Liver (tissue), 10 donors: ENCODE measurements at places on chromosomes 5 and 9. TPM values are rescaled to one million over a fixed set of nuclear protein-coding genes. Genes with fewer than 3 reads are reported as not detected.

SLIT3 gene
- polyA plus RNA-seq: 1.2 TPM

RPL37 gene
- polyA plus RNA-seq: 479 TPM

CA9 gene
- 0.93 TPM for polyA plus RNA-seq

SLC25A2 gene
- not detected for polyA plus RNA-seq

DNA sequence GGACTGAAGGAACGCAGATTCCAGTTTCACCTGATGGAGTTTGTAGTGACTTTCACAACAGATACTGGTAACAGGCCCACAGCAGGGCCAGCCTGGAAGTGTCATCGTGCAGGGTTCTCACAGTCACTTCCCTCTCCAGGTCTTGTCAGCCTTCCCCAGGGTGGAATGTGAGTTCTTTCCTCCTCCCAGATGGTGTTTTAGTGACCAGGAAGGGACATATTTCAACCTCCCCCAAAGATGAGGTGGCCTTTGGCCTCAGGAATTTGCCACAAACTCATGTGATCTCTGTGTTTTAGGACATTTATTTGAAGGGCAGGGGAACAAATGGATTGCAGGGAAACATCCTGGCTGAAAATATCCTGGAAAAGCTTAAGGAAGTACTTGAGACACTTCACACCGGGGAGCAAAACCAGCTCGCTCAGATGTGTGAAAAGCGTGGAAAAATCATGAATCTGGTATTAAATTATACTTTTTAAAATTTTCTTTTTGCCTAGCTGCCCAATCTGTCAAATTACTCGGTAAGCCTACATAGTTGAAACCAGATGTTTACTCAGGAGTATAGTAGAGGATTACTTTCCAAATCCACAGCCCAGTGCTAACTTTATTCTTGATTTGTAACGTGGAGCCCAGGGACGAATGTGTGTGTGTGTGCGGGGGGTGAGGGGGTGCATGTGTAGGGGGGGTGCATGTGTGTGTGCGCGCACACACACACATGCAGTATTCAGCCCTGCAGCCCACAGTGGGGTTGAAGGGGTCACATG lies 66.8 kb downstream of the PTPDC1 start:
- DNase-seq: no peak
- no peaks in the 10 kb centered on the region for H3K36me3 ChIP-seq
- no peak overlapping the region for H3K4me3 ChIP-seq
- no peaks in the 10 kb centered on the region for H3K4me1 ChIP-seq

GRCh38 chr5:84191281-84191680 lies 193.4 kb downstream of the EDIL3 start:
- H3K4me3 ChIP-seq: no peak overlapping the region
- no peaks in the 10 kb centered on the region for H3K36me3 ChIP-seq
- no peak overlapping the region for H3K27ac ChIP-seq
- no peak for DNase-seq

DNA sequence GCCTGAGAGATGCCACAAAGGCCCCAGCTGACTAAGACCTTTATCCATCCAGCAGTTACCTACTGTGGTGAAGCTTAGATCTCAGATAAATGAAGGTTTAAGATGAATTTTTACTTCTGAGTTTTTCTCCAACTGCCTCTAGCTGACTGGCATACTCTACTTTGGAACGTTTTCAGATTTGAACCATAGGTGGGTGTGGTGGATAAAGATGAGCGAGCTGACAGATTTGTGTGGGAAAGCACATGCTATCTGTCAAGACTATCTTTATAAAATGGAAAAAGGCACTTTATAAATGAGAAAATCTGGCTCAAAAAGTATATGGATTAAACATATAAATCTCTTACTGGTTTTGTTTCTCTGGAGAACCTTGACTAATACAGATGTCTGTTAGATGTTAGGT lies 160.8 kb downstream of the MCTP1 start:
- H3K36me3 ChIP-seq: no peaks in the 10 kb centered on the region
- H3K27ac ChIP-seq: no peak overlapping the region
- no peak for DNase-seq
- H3K27me3 ChIP-seq: no peaks in the 10 kb centered on the region

DNA sequence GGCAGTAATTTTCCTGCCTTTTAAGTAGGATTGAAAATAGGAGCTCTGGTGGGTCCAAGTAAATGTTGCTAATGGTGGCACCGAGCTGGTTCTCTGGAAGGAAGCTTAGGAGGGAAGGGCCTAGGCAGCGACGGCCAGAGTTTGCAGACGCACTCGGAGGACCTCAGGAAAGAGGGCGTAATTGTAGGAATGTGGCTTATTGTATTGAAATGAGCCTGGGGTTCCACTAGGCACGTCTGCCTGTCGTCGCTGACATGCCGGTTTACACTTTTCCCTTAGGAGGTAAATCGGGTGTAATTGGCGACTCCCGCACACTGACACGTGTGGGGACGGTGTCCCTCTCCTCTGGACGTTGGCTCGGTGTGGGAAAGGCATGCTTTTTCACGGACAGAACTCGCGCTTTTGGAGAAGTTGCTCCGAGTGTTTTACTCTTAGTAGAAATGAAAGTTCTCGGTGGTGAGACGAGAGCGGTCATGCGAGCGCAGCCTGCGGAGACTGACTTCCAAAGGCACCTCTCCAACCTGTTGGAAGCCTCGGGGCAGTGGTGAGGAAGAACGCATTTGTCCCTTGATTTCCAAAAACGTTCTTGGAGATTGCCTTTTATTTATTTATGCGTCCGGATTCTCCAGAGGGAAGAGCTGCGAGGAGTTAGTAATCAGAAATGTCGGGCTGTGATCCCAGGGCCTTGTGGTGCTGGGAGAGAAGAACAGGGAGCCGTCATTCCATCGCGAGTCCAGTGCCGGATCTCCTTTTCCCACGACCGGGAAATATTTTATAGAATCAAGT lies 1.3 kb downstream of the NR4A3 start:
- no peak for DNase-seq
- H3K27ac ChIP-seq: no peak overlapping the region
- H3K4me3 ChIP-seq: peak overlapping the region; percentile 59
- H3K27me3 ChIP-seq: peaks cover 12% of the 10 kb centered on the region
- H3K4me1 ChIP-seq: peaks cover 12% of the 10 kb centered on the region

DNA sequence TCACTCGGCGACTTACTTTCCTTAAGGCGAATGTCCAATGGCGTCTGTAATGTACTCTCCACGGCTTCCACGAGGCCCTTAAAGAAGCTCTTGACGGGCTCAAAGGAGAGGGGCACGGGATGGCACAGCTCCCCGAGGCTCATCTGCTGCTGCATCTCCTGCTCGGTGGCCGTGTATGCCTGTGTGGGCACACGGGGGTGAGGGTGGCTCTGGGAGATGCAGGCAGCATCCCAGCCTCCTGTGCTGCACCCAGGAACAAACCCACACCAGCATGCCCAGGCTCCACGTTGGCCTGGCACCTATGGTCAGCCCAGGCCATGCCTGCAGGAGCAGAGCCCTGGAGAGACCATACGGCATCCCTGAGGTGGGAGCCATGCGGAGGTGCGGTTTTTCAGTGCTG lies 24.2 kb downstream of the TRIM14 start:
- peaks cover 4% of the 10 kb centered on the region for H3K4me1 ChIP-seq
- DNase-seq: no peak
- H3K27ac ChIP-seq: no peak overlapping the region
- peaks cover 6% of the 10 kb centered on the region for H3K36me3 ChIP-seq
- no peak overlapping the region for H3K4me3 ChIP-seq
- H3K27me3 ChIP-seq: no peaks in the 10 kb centered on the region

DNA sequence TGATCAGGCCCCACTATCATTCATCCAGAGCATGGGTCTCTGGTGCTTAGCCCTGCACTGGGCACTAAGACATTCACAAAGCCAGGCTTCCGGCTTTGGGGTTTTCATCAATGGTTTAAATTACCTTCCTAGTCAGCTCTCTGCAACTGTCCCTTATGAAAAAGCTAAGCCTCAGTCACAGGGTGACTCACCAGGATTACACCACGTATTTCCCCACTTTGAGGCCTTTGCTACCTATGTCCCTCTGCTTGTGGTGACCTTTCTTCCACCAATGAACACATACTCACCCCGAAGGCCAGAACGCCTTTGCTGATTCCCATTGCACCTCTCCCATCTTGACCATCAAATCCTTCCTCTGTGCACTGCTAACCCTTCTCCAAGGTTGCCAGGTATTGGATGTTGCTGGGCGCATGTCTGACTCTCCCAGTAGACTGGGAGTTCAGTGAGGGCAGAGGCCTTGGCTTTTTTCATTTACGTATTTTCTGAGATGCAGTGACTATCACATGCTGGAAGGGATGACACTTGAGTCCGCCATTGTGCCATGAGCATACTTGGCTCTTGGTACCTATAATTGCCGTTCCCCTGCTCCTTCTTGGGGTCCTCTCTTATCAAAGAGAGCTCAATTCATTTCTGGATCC lies 58.7 kb upstream of the TNFSF8 start:
- H3K36me3 ChIP-seq: no peaks in the 10 kb centered on the region
- no peak for DNase-seq
- no peaks in the 10 kb centered on the region for H3K4me1 ChIP-seq
- H3K27ac ChIP-seq: no peak overlapping the region
- no peak overlapping the region for H3K4me3 ChIP-seq

- H3K36me3 ChIP-seq: no peaks in the 10 kb centered on the region
- no peak overlapping the region for H3K27ac ChIP-seq
- no peak overlapping the region for H3K4me3 ChIP-seq
- no peaks in the 10 kb centered on the region for H3K27me3 ChIP-seq
Measured at GRCh38 chr5:149712439-149713147, 17.5 kb upstream of the PPARGC1B start.

GRCh38 chr5:173850659-173851058 lies 37.5 kb upstream of the CPEB4 start:
- H3K27me3 ChIP-seq: no peaks in the 10 kb centered on the region
- no peaks in the 10 kb centered on the region for H3K36me3 ChIP-seq
- H3K4me1 ChIP-seq: no peaks in the 10 kb centered on the region
- no peak for DNase-seq
- no peak overlapping the region for H3K27ac ChIP-seq
- no peak overlapping the region for H3K4me3 ChIP-seq

DNA sequence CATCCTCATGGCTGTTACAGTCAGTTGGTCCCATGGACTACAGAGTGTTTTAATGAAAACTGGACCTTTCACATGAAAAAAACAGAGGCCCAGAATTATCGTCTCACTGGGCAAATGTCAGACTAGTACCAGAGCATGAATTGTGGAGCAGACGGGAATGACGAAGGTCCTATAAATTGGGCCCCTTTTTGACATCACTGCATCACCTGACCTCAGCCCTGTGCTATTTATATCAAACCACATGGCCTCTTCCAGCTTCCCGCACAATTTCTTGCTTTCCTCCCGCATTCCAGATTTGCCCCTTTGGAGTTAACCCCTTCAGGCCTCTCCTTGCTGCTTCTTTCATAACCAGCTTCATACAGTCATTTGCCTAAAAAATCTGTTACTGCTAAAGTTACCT lies 301.7 kb downstream of the ATPSCKMT start:
- no peaks in the 10 kb centered on the region for H3K36me3 ChIP-seq
- H3K4me3 ChIP-seq: no peak overlapping the region
- H3K4me1 ChIP-seq: no peaks in the 10 kb centered on the region
- no peaks in the 10 kb centered on the region for H3K27me3 ChIP-seq
- H3K27ac ChIP-seq: no peak overlapping the region
- DNase-seq: no peak

- peak overlapping the region; percentile 91 for H3K4me3 ChIP-seq
- H3K4me1 ChIP-seq: peaks cover 14% of the 10 kb centered on the region
- H3K36me3 ChIP-seq: no peaks in the 10 kb centered on the region
- DNase-seq: peak; percentile 60
Measured at GRCh38 chr9:5629312-5630080, 589 bp downstream of the RIC1 start.

GRCh38 chr9:93650448-93650847 lies 74.1 kb downstream of the PHF2 start:
- no peak overlapping the region for H3K27ac ChIP-seq
- no peak overlapping the region for H3K4me3 ChIP-seq
- peaks cover 72% of the 10 kb centered on the region for H3K36me3 ChIP-seq
- DNase-seq: no peak
- no peaks in the 10 kb centered on the region for H3K4me1 ChIP-seq

- H3K27ac ChIP-seq: no peak overlapping the region
- no peaks in the 10 kb centered on the region for H3K4me1 ChIP-seq
- no peaks in the 10 kb centered on the region for H3K36me3 ChIP-seq
- no peak for DNase-seq
- H3K27me3 ChIP-seq: no peaks in the 10 kb centered on the region
- H3K4me3 ChIP-seq: no peak overlapping the region
Measured at GRCh38 chr9:90167914-90168313, 474.7 kb downstream of the DIRAS2 start.

GRCh38 chr5:174514983-174515394 lies 209.4 kb upstream of the MSX2 start:
- no peaks in the 10 kb centered on the region for H3K36me3 ChIP-seq
- no peaks in the 10 kb centered on the region for H3K4me1 ChIP-seq
- no peaks in the 10 kb centered on the region for H3K27me3 ChIP-seq

GRCh38 chr5:179346875-179347274 lies 1.6 kb upstream of the ADAMTS2 start:
- H3K4me1 ChIP-seq: peaks cover 14% of the 10 kb centered on the region
- DNase-seq: no peak
- no peak overlapping the region for H3K27ac ChIP-seq
- no peaks in the 10 kb centered on the region for H3K36me3 ChIP-seq
- H3K4me3 ChIP-seq: no peak overlapping the region

DNA sequence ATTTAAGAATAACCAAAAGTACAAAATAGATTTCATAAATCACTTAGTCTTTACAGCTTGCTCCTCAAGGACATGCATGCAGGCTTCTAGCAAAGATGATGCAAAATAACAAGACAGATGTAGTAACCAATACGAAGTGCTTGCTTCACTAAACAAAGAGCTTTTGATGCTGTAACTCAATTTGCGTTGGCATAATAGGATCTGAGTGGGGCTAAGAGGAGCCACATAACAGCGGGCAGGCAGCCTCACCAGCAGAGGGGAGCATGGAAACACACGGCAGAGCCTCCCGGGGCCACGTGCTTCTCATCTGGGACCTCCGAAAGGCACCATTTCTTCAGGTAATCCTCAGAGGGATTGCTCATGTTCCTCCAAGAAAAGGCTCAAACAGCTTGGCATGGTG lies 139.7 kb downstream of the C5orf15 start:
- no peaks in the 10 kb centered on the region for H3K36me3 ChIP-seq
- DNase-seq: no peak
- H3K4me3 ChIP-seq: no peak overlapping the region

DNA sequence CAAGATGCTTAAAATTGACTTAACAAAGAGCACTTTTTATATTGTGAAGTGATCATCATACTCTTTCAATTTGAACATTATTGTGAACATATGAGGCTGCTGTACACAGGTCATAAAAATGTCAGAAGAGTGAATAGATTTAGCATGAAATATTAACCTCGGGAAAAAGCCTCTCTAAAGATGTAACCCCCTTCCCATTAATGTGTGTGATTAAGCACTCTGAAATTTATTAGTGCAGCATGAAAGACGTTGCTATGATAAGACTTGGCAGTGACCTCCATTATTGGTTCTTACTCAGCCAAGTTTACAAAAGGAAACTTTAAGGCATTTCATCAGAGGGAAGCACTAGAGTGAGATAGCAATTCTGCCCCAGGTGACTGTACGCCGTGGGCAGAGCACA lies 326.5 kb downstream of the NTRK2 start:
- DNase-seq: no peak
- no peak overlapping the region for H3K27ac ChIP-seq

- no peaks in the 10 kb centered on the region for H3K4me1 ChIP-seq
- H3K27ac ChIP-seq: no peak overlapping the region
Measured at GRCh38 chr5:18605186-18605585, 970.9 kb downstream of the TAF11L14 start.

GRCh38 chr9:124574534-124575375 lies 67.6 kb upstream of the NR5A1 start:
- no peak for DNase-seq
- no peak overlapping the region for H3K4me3 ChIP-seq
- no peaks in the 10 kb centered on the region for H3K4me1 ChIP-seq
